ENCODE measurements at places on chromosomes 6 and 20.

DNA sequence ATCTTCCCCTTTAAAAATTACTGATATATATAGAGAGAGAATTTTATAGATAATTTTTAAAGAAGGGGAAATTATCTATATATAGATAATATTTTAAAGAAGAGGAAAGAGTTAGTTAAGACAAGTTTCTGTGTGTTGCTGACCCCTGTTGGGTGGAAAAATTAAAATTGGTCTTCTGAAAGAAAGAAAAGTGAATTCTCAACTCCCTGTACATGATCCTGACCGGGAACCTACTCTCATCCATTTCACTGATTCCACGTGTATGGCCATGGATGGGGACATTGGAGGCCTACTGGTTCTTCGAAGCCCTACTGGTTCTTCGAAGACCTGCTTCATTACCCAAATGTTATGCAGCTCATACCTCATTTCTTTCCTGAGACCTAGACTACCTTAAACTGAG lies 53.0 kb upstream of the TCF21 start:
- no peak for DNase-seq

GRCh38 chr6:3489027-3489757 lies 32.3 kb upstream of the SLC22A23 start:
- DNase-seq = no peak

- DNase-seq = peak; percentile 24
These were observed at the start of gene SCRT2 for GRCh38 chr20:675453-676314. TSS of gene SCRT2 (minus strand) at chr20:675802. CDS start at chr20:675601, 201 bp downstream.

- no peak for DNase-seq
These were observed 5.5 kb downstream of the CASP8AP2 start for GRCh38 chr6:89834884-89835792.

GRCh38 chr6:157330831-157331230 lies 7.5 kb upstream of the TMEM242 start:
- no peak for DNase-seq

DNA sequence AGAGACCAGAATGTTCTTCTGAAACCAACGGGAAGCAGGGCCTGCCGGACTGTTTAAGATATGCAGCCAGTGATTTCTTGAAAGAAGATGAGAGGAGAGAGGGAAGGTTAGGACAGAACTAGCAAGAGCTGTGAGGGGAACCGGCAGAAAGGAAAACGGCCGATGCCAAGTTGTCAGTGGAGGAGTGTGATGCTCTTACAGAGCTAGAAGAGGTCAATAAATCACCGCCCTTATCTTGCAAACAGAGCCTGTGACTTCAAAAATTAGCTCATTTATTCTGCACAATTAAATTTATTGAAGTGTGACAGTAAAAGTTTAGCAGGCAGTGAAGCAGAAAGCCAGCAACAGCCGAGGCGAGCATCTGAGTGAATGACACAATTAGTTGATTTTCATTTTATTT lies 509.5 kb upstream of the ID4 start:
- no peak for DNase-seq

GRCh38 chr6:89589297-89590025 lies 49.1 kb downstream of the LYRM2 start:
- DNase-seq = no peak

DNA sequence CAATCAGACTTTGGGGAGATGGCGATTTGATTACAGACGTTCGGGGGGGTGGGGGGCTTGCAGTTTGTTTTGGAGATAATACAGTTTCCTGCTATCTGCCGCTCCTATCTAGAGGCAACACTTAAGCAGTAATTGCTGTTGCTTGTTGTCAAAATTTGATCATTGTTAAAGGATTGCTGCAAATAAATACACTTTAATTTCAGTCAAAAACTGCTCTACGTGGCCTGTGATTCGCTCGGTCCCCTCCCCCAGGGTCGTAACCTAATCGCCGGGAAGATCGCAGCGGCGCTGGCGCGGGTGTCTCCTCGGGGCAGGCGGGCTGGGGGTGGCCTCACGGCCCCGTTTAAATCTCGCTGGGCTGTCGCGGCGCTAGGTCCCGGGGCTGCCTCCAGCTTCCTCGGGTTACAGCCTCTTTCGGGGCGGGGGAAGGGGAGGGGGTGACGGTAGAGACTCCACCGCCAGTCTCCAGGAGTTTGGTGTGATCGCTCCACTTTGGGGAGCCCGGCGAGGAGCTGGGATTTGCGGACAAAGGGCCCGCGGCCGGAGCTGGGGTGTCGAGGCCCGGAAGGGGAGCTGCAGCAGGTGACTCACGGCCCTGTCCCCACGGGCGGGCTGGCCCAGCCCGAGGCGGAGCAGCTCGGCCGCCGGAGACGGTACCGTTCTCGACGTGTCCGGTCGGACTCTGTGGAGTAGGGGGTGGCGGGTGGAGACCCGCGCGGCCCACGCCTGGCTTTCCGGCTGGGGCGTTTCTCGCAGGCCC lies 4.2 kb downstream of the FOXC1 start:
- DNase-seq = no peak

GRCh38 chr20:35876033-35876320 lies 78.3 kb downstream of the SCAND1 start:
- no peak for DNase-seq

- no peak for DNase-seq
These were observed 50.0 kb upstream of the DST start for GRCh38 chr6:56692523-56693245.

GRCh38 chr6:46926481-46926880 lies 4.7 kb upstream of the ADGRF5 start:
- no peak for DNase-seq

DNA sequence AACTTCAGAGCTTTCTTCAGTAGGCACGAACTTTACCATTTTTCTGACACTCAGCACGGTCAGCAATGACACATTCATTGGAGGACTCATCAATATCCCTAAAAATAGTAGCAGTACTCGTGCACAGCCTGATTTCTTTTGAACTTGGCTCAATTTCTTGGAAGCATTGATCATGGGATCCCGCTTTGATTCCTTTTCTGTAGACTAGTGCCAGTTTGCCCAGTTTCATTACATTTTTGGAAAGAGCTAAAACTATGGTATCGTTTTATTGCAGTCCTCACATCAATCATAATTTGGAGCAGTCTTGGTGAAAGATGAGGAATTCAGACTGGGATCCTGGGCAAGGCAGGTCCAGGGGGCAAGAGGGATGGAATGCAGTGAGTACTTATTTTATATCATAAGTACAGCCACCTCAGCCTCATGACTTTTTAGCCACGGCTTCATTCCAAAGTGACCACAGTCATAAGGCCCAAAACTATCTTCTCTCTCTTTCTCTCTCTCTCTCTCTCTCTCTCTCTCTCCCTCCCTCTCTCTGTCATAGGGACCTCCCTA lies 170.9 kb upstream of the AKAP12 start:
- no peak for DNase-seq

- DNase-seq = no peak
These were observed 9.2 kb downstream of the POU3F2 start for GRCh38 chr6:98843271-98844243.

GRCh38 chr20:38021087-38021772 lies 12.0 kb downstream of the TTI1 start:
- DNase-seq = no peak

- no peak for DNase-seq
These were observed 415.1 kb upstream of the MARCKS start for GRCh38 chr6:113442040-113442439.

- DNase-seq = no peak
These were observed 1.7 kb upstream of the TMEM74B start for GRCh38 chr20:1186367-1186991.

DNA sequence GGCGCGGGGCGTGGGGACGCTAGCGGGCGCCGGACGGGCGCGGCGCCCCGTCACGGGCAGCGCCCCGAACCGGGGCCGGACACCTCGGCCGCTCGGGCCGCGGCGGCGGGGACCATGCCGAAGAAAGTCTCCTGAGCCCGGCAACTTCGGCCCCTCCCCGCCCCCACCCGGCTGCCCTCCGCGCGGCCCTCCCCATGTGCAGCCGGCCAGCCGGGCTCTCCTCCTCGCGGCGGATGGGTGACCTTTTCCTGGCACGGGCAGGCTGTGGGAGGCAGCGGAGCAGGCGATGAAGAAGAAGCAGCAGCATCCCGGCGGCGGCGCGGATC lies 278 bp downstream of the UST start:
- no peak for DNase-seq

DNA sequence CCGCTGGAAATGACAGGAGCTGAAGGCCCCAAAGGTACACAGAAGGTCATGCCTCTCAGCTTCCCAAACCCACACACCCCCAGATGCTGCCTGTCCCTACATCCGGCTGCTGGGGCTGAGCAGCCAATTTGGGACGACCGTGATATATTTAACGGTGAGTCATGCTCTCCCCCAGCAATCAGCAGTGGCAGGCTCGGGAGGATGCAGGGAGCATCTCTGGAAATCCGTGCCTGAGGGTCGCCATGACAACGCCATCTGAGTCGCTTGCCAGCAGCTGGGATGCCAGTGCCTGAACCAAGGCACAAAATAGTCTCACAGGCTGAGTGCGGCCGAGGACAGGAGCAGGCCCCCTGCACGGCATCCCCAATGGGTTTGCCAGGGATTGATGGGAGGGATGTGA lies 57.9 kb downstream of the KCNB1 start:
- no peak for DNase-seq

- DNase-seq = no peak
These were observed 16.0 kb upstream of the TAAR1 start for GRCh38 chr6:132675002-132675401.

- no peak for DNase-seq
These were observed 478.6 kb upstream of the JARID2 start for GRCh38 chr6:14767226-14767625.

DNA sequence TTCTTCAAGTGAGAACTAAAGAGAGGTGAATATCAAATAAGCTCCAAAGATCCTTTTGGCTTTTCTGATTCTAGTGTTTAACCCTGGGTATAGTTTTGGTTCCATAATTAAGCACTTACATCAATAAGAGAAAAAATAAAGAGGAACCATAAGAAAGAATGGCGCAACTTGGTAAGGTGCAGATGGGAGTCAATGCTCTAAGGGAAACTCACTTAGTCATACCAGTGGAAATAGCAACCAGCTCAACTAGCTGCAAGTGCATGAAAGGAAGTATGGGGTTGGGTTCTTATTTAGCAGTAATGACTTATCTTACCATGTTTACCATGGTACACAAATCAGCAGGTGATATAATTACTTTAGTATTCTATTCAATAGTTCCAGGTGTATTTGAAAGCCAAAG lies 296.5 kb upstream of the RUNX2 start:
- no peak for DNase-seq

DNA sequence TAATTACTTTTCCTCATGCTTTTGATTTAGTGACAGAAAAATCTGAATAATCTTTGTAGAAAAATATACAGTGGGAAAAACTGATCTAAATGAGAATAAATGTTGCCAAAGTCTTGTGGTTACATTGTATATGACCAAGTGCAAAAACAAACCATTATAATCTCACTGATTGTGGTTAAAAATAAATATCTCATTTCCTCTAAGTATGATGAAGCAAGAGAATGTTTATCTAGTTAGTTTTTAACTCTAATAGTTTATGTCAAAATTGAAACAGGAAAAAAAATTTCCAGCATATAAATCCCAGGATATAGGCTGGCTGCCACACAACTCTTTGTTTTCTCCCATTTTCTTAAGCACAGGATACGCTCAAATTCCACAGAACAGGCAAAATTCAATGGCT lies 392.7 kb upstream of the ID4 start:
- DNase-seq = no peak

GRCh38 chr6:83914953-83915352 lies 55.5 kb downstream of the CYB5R4 start:
- no peak for DNase-seq

GRCh38 chr20:37711001-37711400 lies 17.2 kb downstream of the CTNNBL1 start:
- DNase-seq = no peak

- DNase-seq = no peak
These were observed 208.0 kb downstream of the FARS2 start for GRCh38 chr6:5469101-5469846.

GRCh38 chr20:32672394-32672981 lies 1.3 kb downstream of the C20orf203 start:
- DNase-seq = no peak

GRCh38 chr6:115887891-115888290 lies 172.8 kb downstream of the FRK start:
- no peak for DNase-seq

DNA sequence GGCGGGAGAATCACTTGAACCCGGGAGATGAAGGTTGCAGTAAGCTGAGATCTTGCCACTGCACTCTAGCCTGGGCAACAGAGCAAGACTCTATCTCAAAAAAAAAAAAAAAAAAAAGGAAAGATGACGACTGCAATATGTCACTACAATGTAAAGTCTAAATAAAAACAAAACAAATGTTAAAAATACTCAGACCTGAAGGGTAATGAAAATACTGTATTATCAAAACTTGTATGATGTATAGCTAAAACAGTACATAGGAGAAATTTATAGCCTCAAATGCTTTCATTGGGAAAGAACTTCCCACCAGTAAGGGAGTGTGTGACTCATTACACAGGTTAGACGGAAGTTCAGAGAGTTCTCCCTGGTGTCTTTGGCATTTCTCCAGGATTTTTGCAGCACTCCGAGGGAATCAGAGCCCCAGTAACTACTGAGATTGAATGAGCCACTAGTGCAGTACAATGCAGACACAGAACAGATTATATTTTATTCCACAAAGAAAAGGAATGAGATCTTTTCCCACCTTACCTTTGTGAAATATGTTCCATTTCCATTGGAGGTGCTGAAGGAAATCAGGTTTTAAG lies 12.5 kb upstream of the RALGAPB start:
- no peak for DNase-seq

DNA sequence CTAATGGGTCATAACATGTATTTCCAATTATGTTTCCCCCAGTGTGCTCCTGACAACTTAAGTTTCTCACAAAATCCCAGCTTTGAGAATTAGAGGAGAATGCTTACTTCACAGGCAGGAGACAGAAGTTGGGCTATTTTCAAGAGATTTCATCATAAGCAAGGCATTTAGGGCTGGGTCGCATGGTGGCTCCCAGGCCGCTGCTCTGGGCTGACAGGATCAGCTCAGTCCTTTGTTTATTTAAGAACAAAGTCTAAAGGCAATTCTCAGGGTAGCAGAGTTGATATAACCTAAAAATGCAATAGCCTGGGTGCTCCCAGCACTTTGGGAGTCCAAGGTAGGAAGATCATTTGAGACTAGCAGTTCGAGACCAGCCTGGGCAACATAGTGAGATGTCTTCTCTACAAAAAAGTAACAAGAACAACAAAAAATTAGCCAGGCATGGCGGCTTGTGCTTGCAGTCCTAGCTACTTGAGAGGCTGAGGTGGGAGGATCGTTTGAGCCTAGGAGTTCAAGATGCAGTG lies 10.9 kb downstream of the FOXQ1 start:
- DNase-seq = no peak

DNA sequence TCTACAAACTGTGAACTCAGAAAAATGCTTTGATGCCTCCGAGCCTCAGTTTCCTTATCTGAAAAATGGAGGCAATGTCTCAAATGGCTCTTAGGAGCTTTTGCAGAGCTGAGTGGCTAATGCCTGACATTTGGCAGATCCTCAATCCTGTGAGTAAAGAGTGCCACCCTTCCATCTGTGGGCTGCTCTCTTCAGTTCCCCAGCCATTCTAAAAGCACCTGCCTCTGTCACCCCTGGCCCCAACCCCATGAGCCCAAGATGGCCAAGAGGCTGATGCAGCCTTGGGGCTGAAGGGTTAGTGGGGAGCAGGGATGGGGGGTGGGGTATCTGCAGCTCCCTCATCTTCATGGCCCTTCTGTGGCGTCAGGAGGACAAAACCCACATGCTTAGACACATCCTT lies 14.5 kb upstream of the GUCA1A start:
- no peak for DNase-seq
